GM10248 (cell line): ENCODE measurements at places on chromosomes 2 and 18.
A peak's percentile ranks its signal among the peaks of the same experiment; 100 is the strongest.

DNA sequence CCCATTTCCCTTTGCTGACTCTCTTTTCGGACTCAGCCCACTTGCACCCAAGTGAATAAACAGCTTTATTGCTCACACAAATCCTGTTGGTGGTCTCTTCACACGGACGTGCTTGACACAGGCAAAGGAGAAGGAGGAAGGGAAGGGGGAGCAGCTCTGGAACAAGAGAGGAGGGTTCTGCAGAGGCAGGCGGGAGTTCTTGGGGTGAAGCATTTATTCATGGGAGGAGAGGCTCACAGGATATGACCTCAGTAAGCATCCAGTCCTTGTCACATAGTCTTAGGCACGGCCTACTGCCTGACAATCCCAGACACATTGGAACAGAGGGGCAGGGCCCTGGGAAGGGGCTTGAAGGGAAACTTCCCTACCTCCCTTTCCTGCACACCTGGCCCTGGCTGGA, 171.7 kb upstream of the HS6ST1 start:
- DNase-seq: no peak

GRCh38 chr2:151269798-151270568, 8.3 kb upstream of the RBM43 start:
- no peak for DNase-seq

GRCh38 chr18:37298816-37299215, 266.8 kb downstream of the CELF4 start:
- no peak for DNase-seq

GRCh38 chr2:10303181-10303693, 533 bp downstream of the HPCAL1 start:
- DNase-seq: no peak

DNA sequence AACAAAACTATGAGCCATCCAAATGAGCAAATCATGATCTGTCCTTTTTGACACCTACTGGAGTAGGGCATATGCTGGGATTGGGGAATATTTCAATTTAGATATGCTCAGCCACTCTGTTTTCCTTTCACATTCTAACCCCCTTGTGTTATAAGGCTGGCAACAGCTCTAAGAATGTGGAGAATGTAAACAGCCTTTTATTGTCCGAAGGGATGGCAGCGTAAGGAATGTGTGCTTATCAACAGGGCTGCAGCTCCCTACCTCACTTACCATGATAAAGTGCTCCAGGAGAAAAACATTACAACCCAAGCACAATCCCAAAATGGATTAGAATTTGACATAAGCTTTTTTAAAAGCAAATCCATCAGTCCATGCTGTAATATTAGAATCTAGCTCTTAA, 2.2 kb downstream of the NXPH2 start:
- DNase-seq: no peak

GRCh38 chr2:232398293-232399034, 8.2 kb upstream of the ALPG start:
- DNase-seq: no peak

GRCh38 chr2:199589306-199589705, 131.6 kb upstream of the SATB2 start:
- no peak for DNase-seq

DNA sequence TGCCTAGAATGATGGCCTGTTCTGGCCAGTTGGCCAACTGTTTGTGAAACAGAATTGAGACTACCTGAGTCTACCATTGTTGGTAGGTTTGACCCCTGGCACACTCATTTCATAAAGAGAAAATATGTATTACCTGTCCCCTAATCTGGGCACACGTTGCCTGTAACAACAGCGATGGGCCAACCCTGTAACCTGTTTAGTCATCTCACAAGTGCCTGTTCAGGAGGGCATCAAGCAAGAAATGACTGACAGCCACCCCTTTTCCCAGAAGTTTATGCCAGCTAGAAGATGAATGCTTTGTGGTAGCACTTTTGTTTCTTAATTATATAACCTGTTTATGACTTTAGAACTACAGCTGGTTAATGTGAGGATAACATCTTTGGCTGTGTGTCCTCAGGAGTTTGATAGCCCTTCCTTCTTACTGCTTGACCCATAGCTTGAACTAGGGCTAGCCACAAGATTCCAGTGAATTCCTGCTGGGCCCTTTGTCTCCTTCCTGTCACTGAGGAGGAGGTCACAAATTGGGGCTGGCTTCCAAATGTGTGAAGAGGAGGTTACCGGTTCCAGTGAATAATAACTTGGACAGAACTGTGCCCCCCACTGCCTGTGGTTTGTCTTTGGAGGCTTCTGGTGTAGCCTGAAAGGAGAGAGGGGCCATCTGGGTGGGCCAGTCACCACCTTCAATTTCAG, 273.9 kb upstream of the EPAS1 start:
- no peak for DNase-seq

- DNase-seq: peak; percentile 37
Measured at GRCh38 chr2:177289824-177290628, 25.5 kb upstream of the NFE2L2 start.

- DNase-seq: no peak
Measured at GRCh38 chr2:117921520-117921919, 92.3 kb downstream of the CCDC93 start.

- DNase-seq: no peak
Measured at GRCh38 chr2:54432251-54433015, 23.7 kb upstream of the SPTBN1 start.

GRCh38 chr2:235098269-235098668, 146.5 kb downstream of the SH3BP4 start:
- no peak for DNase-seq

- no peak for DNase-seq
Measured at GRCh38 chr2:72993933-72994280, 76.6 kb downstream of the EMX1 start.

- DNase-seq: no peak
Measured at GRCh38 chr2:221262651-221263050, 309.5 kb downstream of the EPHA4 start.

- DNase-seq: no peak
Measured at GRCh38 chr2:119111115-119111975, 47.2 kb downstream of the C1QL2 start.

DNA sequence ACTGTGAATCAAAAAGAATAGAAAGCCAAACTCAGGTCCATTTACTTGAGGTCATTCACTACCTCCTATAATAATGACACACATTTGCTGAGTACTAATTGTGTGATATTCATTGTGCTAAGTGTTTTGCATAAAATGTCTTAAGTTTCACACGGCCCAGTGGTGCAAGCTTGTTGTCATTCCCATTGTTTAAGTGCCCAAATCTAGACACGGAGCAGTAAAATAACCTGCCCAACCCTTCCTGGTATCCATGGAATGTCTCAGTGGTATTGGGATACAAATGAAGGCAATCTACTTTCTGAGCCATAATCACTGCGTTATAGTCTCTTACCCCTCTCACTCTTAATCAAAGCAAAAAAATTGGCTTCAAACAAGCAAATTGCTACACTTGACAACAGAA, 233.3 kb downstream of the NCKAP5 start:
- no peak for DNase-seq
